H9 (cell line): ENCODE measurements at places on chromosomes 2 and 18.

DNA sequence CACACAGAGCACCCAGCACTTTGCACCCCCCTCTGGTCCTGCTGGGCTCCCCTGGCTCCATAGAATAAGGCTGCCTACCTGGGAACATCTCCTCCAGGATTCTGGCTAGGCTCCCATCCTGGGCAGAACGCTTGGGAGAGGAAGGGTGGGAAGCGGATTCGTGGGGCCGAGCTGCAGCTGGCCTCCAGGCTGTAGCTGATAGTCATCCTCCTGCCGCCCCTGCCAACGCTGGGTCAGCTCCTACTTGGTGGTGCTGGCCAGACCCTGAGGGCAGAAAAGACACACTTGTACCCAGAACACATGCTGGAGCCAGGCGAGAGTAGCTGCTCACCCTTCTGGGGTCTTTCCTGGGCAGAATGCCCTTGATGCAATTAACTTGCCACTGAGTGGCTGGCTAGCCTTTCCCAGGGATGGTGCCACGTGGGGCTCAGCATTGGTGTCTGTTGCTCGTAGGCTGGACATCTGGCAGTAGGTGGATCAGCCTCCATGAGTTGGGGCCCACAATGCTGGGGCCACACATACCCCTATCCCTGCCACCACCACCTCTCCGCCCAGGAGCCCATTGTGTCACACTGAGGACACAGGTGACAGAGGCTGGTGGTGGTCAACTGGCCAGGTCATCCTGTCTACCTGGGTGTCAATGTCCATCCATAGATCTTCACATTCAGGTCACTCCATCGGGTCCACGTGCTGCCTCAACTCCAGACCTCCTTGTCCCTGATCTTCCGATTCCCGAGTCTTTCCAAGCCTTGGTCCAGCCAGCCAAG is 112.8 kb downstream of the NDUFA10 start:
- H3K27ac ChIP-seq, result no peak overlapping the region
- no peaks in the 10 kb centered on the region; the same call in 1 of the 2 replicates for H3K36me3 ChIP-seq
- DNase-seq, result peak; percentile 14
- no peak overlapping the region for H3K4me3 ChIP-seq
- H3K27me3 ChIP-seq, result no peaks in the 10 kb centered on the region

DNA sequence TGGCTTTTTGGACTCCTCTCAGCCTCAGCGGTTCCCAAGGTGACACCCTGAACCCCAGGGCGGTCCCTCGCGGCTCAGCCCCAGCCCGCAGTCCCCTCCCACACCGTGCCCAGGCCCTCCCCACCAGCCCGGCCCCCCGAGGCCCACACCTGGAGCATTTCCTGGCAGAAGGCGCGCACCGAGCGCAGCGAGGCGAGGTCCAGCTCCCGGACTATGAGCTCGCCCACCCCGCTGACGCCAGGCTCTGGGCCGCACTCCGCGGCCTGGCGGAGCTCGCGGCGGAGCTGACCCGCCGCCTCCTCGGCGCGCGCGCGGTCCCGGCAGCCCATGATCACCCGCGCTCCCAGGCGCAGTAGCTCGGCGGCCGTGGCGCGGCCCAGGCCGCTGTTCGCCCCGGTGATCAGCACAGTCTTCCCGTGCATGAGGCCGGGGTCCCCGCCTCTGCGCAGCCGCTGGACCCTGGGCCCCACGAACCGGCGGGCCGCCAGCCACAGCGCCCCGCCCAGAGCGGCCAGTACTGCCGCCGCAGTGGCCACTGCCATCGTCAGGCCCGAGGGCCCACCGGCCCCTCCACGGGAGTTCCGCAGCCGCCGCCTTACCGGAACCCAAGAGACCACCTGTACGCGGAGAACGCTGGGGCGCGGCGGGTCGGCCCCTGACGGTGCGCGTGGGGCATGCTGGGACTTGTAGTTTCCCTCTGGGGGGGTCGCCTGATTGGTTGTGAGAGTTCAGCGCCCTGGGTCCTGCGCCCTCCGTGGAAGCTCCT is at the start of gene RDH14:
RDH14 (minus strand) TSS at position 623 of the 766 bp plus-strand sequence; CDS start at position 542, 81 bp downstream.
- peak within 1 kb of the TSS; percentile 93 for H3K4me3 ChIP-seq
- DNase-seq, result peak; percentile 96
- H3K4me1 ChIP-seq, result peaks cover 4% of the 10 kb centered on the region; the same call in 1 of the 2 replicates
- peaks cover 7% of the 10 kb centered on the region for H3K36me3 ChIP-seq
- no peak within 1 kb of the TSS for H3K27ac ChIP-seq

DNA sequence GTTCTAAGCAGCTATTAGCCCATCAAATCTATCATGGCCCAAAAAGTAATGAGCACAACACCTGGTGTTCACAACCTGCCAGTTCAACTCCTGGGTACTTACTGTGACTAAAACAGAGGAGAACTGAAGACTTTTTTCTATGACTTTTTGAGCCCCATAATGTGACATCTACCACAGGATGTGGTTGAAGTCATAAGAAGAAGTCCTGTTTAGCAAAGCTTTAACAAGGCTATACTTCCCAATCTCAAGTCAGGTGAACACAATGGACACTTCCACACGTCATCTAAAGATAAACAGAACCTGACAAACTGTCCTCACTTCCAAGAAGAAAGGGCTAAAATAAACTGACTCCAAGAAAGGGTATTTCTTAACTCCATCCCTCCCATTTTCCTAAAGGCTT is 138.8 kb downstream of the ATAD2B start:
- no peak overlapping the region for H3K27ac ChIP-seq
- no peaks in the 10 kb centered on the region for H3K27me3 ChIP-seq
- peaks cover 3% of the 10 kb centered on the region; the same call in 2 of the 3 replicates for H3K36me3 ChIP-seq
- H3K4me1 ChIP-seq, result no peaks in the 10 kb centered on the region

DNA sequence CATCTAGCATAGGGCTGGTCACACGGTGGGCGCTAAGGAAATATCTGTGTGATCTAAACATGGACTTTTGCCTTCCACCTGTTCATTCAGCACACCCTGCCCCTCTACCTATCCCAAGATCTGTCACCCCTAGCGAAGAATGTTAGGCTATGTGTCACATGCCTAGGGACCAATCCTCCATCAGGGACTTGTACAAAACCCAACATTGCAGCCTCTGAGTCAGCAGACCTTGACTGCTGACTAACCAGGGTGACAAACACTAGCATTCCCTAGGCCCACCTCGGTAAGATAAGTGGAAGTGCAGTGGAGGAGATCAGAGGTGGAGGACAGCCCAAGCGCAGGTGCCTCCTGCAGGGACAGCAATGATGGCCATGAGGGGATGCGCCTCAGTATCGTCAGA is 99.2 kb downstream of the SOX11 start:
- DNase-seq, result no peak
- H3K36me3 ChIP-seq, result peaks cover 21% of the 10 kb centered on the region
- H3K27ac ChIP-seq, result no peak overlapping the region
- H3K27me3 ChIP-seq, result no peaks in the 10 kb centered on the region
- H3K4me1 ChIP-seq, result no peaks in the 10 kb centered on the region
- H3K4me3 ChIP-seq, result no peak overlapping the region

DNA sequence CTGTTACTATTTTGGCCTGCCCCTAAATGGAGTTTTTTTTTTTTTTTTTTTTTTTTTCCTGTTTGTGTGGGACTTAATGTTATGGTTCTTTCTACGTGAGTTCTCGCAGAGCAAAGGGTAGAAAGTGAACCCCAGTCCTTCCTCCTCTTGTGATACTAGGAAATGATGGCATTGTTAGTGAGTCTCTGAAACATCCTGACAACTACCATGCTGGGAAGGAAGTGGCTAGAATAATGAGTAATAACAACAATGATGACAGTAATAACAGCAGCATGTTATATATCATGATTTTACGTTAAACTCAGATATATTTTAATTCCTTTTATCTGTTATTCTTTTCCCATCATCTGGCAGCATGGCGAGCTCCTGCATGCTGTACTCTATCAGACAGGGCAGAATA is 216.2 kb upstream of the LINC00305 start:
- no peak for DNase-seq
- H3K4me3 ChIP-seq, result no peak overlapping the region
- peaks cover 17% of the 10 kb centered on the region for H3K36me3 ChIP-seq
- H3K4me1 ChIP-seq, result no peaks in the 10 kb centered on the region

- no peaks in the 10 kb centered on the region for H3K4me1 ChIP-seq
- no peaks in the 10 kb centered on the region for H3K36me3 ChIP-seq
- H3K27me3 ChIP-seq, result no peaks in the 10 kb centered on the region; the same call in 1 of the 2 replicates
- no peak overlapping the region for H3K4me3 ChIP-seq
- DNase-seq, result no peak
Observed at GRCh38 chr2:17971531-17972125, 93.2 kb downstream of the KCNS3 start.

DNA sequence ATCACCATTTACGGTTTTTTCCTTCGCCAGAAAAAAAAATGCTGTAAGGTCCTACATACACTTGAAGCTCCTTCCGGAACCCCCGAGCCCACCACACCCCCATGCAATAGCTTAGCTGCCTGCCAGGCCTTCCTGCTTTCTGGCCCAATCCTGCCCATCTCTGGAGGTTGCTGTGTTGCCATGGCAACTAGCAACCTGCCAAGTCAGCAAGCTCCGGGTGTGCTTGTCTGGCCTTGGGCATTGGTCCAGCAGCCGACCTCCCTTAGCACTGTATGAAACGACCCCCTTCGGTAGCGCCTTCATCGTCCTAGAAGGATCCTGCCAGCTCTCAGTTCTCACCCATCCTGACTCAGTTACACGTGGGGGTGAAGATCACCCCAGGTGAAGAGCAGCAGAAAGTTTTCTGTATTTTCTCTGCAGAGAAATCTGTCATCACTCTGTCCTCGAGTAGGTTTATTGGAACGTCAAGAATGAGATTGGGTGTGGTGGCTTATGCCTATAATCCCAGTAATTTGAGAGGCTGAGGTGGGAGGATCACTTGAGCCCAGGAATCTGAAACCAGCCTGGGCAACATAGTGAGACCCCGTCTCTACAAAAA is 47.4 kb upstream of the MTCL1 start:
- H3K4me3 ChIP-seq, result no peak overlapping the region
- peak; percentile 44 for DNase-seq
- H3K27me3 ChIP-seq, result no peaks in the 10 kb centered on the region
